ENCODE measurements at places on chromosomes 4 and X.

DNA sequence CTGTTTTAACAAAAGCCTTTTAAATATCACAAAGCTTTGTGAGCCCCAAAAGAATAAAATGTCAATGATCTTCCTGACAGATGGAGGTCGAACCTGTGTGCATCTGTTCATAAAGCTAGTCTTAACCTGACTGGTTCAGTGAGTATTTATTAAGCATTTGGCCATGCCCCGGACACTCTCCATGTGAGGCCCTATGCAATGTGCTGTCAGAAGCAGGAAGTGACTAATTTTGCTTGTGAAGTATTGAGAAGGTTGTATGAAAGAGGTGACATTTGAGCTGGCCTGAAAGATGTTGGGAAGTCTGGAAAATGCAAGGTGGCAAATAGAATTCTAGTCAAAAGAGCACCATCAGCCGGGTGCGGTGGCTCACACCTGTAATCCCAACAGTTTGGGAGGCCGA, 171.4 kb downstream of the MSL3 start:
- no peak for DNase-seq

- no peak for DNase-seq
Measured at GRCh38 chr4:1767770-1768366, 25.2 kb upstream of the FGFR3 start.

- DNase-seq = no peak
Measured at GRCh38 chr4:1597021-1597931, 86.8 kb downstream of the FAM53A start.

GRCh38 chrX:2439613-2440012, 61.2 kb downstream of the DHRSX start:
- DNase-seq = no peak

GRCh38 chr4:8343262-8343966, 73.9 kb downstream of the HTRA3 start:
- no peak for DNase-seq

- no peak for DNase-seq
Measured at GRCh38 chr4:143587703-143588102, 74.2 kb downstream of the SMARCA5 start.

- DNase-seq = no peak
Measured at GRCh38 chr4:73613130-73613529, 7.1 kb downstream of the RASSF6 start.

DNA sequence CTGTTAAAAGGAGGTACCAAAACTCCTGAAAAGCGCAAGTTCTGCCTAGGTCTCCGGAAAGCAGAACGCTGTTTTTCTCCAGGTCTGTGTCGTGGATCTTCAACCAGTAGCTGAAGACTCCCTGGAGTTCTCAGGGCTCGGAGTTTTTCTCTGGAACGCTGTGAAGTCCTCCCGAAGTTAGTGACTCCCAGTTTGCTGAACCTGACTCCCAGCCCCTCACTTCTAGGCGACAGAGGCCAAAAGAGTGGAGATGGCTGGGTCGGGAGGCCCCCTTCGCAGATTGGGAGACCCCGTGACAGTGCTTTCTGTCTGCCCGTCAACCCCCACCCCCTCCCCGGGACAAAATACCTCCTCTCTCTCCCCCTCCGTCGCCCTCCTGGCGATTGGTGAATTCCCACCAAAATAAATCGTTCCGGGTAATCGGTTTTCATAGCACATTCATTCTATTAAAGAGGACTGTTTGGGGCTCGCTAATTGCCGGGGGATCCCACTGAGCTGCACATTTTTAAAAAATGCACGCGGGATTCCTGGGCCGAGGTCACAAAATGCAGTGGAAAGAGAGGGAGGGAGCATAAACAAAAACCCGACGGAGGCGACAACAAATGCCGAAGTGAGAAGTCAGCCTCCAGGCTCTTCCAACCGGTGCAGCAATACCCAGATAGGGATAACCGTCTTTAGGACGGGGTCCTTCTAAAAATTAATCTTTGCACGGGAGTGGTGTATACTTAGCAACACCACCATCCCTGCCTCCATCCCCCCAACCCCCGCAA, 4.0 kb upstream of the MSX1 start:
- no peak for DNase-seq

GRCh38 chr4:112702892-112703291, 65.9 kb downstream of the LARP7 start:
- no peak for DNase-seq

DNA sequence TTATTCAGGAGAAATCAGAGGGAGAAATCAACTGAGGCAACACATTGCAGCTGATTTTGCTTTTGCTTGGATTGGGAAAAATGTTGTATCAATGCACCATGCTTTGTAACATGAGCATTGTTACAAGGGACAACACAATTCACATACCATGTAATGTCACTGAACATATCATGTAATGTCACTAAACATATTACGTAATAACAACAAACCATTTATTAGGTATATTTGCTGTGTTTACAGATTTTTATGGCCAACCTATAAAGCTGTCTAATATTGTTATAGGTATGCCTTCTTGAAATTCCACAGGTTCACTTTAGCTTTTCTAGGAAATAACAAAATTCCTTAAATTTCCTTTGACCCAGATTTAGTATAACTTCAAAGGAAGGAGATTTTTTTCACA, 5.0 kb upstream of the HERC3 start:
- DNase-seq = no peak

DNA sequence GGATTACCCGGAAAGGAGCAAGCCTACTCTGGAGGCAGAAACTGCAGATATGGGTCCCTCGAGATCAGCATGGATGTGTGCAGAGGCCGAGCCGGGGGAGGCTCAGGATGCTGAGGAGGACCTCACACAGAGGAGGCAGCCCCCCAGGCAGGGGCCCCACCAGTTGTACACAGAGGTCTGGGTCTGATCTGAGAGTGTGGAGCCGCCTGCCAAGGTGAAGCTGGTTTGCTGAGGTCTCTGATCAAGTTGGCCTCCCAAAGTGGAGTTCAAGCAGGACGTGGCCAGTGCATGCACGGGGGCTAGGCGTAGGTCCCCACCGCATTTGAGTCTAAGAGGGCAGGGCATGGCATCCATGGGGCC, 35.0 kb downstream of the ACOX3 start:
- DNase-seq = no peak

DNA sequence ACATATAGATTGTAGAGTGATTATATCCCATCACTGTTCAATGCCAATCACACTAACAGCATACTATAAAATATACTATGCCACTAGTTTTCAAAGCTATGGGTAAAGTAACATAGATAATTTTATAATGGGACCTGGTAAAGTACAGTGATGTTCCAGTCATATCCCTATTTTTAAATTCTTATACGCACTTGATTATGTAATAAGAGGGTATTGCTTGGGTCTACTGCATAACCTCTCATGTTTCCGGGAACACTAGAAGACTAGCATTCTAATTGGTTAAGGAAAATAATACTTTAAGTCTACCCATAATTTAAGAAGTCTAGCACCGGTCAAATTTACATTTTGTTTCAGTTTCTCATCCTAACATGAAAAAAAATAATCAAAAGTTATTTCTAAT, 275.1 kb downstream of the CHIC1 start:
- DNase-seq = no peak

GRCh38 chr4:5812506-5813229, 80.2 kb downstream of the CRMP1 start:
- no peak for DNase-seq

GRCh38 chr4:13659341-13660070, 32.0 kb upstream of the BOD1L1 start:
- no peak for DNase-seq

DNA sequence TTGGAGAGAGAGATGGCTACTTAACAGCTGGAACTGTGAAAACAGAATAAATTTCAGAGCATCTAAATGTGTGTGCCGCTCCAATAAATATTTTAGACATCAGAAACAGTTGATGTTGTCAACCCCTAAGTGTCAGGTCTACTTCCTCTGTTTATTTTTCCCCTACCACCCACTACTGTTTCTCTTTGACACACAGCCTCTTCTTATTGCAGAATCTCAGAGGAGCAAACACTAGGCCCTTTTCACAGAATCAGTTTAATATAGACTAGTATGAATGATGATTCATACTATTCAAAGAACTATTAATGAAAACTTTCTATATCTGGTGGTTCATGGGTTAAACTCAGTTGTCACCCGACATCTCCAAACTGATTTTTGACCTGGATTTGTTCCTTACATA, 33.9 kb downstream of the NAA11 start:
- DNase-seq = no peak

DNA sequence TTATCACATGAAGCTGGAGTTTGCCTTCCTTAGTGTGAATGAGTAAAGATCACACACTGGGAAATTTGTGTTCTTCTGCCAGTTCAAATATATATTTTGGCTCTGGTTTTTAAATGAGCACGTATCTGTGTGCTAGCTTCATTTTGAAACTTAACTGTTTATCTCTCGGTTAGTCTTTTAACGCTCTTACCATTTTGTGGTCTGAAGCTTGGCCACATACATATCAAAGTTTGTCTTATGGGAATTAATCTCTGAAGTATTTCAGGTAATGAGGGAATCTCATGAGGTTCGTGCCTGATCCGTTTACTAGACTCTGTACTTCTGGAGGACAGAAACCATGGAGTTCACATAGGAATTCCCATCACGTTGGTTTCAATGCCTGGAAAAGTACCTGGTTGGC, 13.8 kb downstream of the ATP10D start:
- DNase-seq = no peak

- DNase-seq = no peak
Measured at GRCh38 chr4:96952610-96953009, 1112.7 kb downstream of the PDHA2 start.

DNA sequence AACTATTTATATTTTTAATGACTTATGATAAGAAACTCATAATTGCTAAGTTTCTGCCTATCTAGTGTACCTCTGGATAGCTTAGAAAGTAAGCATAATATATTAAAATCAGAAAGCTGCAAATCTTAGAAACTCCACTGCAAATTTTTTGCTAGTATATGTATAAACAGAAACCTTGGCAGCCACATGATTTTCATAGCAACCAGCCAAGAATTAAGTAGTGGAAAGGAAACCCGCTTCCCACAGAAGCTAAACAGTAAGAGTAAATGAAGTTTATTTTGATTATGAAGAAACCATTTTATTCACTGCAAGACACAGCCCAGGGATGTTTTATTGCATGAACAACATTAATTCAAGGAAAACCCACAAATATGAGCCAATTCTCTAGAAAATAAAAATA, 872.5 kb upstream of the ADGRL3 start:
- DNase-seq = no peak

DNA sequence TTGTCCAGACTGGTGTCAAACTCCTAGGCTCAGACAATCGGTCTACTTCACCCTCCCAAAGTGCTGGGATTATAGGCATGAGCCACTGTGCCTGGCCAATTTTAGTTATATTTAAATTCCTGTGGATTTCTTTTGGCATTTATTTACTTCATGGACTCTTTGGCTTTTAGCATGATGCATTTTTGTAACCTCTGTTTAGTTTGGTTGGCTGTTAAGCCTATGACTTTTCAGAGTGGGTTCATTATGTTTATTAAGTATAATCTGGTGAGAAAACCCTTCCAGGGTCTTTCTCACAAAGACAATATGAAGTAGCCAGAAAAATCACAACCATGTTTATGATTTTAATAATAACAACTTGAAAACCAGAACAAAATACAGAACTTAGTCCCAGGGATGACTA, 49.4 kb downstream of the USP38 start:
- no peak for DNase-seq

DNA sequence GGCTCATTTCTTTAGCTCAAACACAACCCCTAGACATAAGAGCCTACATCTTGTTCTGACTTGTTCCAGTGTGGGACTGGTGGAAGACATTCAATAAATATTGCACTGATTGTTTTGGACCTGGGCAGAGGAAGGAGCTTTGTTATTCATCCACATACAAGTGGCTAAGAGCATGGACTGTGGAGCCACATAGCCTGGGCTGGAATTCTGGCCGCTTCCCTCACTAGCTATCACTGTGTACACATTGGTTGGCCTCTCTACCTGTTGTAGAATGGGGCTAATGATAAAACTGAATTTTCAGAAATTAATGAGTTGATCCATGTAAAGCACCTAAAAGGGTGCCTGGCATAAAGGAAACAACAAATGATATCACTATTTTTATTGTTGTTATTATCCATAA, 80.0 kb downstream of the ZNF674 start:
- no peak for DNase-seq

Data from stimulated activated CD8-positive, alpha-beta memory T cell treated with anti-CD3 and anti-CD28 coated beads, Interleukin-7, amount 100 ng/mL, for 1 hour (primary cell).